SK-N-SH (cell line): ENCODE measurements at places on chromosomes 1 and 21. TPM values are rescaled to one million over a fixed set of nuclear protein-coding genes. Genes with fewer than 3 reads are reported as not detected.

Gene ST6GALNAC5
- polyA plus RNA-seq: 10.6 and 11.1 TPM in 2 replicates

Gene PDZK1
- polyA plus RNA-seq: 0.16 and 0.24 TPM in 2 replicates

Gene RNF186
- polyA plus RNA-seq: not detected in 2 replicates

Gene DPT
- polyA plus RNA-seq: 0.05 and 0.32 TPM in 2 replicates

Gene BNIPL
- 0.12 and 0.16 TPM in 2 replicates for polyA plus RNA-seq
